ENCODE measurements at places on chromosomes 1 and 21.

DNA sequence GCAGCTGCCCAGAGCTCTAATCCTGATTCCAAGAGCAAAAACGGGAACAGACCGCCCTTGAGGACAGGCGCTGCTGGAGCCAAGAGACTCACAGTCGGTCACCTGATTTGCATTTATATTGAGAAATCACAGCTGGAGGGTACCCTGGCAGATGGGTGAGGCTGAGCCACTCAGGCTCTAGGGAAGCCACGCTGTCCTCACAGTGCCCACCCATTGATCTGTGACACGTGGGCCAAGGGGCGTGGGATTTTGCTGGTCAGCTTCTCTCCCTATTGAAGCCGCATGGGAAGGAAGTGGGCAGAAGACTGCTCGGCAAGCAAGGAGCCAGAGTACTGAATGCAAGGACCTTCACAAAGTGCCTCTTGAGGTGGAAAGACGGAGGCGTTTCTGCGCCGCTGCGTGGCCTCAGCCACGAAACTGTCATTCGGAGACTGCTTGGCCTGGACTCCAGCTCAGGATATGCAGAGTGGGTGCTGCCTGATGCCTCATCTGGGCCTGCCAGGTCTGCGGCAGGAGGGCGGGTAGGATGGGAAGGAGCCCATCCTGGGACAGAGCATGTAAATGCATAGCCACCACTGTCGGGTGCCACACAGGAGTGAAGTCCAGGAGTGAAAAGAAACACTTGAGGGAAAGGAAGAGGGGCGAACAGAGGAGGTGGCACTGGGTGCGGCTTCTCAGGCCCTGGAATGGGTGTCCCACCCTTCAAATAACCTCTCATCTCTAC lies 139.8 kb downstream of the PGBD5 start:
- DNase-seq, result no peak

DNA sequence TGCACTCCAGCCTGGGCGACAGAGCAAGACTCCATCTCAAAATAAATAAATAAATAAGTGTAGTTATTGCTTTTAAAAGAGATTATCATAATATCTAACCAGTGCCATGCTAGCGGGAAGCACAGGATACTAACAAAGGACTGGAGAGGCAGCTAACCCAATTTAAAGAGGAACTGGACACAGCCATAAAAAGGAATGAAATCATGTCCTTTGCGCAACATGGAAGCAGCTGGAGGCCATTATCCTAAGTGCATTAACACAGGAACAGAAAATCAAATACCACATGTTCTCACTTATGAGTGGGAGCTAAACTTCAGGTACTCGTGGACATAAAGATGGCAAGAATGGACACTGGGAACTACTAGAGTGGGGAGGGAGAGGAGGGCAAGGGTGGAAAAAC lies 54.9 kb downstream of the TM2D1 start:
- no peak for DNase-seq

GRCh38 chr1:58921342-58921741 lies 137.5 kb upstream of the JUN start:
- DNase-seq, result no peak

- DNase-seq, result no peak
Measured at GRCh38 chr1:160657250-160657781, 10.5 kb upstream of the SLAMF1 start.

GRCh38 chr1:171715813-171716251 lies 26.0 kb downstream of the VAMP4 start:
- peak; percentile 14 for DNase-seq

DNA sequence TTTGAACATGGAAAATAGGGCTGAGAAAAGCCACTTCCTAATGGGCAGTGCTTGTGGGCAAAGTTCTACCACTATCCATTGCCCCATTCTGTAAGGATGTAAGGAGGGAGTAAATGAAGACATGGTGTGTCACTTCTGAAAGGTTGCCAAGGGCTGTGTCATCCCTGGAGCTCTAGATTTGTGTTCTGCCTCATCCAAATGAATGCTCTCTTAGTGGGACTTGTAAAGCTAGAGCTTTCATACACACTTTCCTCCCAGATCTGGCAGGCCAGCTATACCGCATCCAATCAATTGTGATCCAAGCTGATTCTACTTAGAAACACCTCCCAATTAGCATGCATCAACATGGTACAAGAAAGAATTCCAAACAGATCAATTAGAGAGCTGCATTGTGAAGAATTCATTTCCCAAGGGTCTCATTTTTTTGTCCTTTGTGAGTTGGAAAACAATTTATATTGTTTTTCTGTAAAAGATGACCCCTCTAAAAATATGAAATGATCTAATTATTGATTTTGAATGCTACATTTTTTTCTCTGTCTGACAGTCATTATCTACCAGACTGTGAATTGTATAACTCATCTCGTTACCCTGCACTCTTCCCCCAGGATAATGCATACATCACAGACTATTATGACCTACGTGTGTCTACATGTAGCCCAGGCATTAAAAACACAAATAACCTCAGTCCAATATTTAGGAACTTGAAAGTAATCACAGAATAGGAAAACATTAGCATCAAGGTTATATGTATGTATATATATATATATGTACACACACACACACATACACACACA lies 117.1 kb upstream of the DUSP10 start:
- DNase-seq, result peak; percentile 12

DNA sequence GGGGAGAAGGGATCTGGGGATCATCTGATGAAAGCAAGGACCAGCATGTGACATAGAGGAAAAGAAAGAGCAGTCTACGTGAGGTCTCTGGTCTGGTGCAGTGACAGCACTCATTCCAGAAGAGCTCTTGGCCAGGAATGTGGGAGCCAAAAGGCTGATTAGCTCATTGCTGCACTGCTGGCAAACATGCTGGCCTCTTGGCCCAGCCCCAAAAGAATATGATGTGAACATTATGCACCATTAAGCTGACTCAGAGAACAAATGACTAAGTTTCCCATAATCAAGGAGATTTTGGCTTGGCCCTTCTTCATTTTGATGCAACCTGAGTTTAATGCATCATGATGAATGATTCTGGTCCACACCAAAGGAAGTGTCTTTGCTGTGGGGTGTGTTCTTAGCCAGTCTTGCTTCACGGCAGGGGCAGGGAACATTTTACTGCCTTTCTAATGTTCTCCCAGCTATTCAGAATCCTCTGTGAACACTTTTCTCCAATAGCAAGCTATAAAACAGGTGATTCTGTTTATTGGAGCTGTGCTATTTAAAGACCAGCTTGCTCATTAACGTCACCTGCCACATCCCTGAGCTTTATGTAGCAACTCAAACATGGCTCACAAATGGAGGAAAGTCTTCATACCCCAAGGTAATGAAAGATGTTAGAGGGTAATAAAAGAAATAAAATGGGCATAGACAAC lies 55.1 kb downstream of the PCBP3 start:
- peak; percentile 28 for DNase-seq

- DNase-seq, result no peak
Measured at GRCh38 chr1:112513112-112513870, 4.5 kb downstream of the WNT2B start.

DNA sequence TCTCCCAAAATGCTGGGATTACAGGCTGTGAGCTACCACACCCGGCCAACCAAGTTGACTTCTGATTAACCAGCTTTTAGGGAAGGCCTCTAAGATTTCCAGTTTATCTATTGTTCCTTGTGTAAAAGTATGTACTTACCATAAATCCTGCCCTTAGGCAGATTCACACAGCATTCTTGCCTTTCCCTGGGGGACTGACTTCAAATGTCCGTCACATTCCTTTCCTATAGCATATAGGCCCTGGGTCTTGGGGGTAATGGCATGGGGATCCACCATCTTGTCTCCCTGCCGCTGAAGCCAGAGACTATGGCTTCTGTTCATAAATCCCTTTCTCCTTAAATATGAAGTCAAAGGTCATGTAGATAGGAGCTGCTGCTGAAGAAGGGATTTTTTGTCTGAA lies 872 bp upstream of the PINK1 start:
- no peak for DNase-seq

- no peak for DNase-seq
Measured at GRCh38 chr1:164617377-164618201, 58.6 kb downstream of the PBX1 start.

DNA sequence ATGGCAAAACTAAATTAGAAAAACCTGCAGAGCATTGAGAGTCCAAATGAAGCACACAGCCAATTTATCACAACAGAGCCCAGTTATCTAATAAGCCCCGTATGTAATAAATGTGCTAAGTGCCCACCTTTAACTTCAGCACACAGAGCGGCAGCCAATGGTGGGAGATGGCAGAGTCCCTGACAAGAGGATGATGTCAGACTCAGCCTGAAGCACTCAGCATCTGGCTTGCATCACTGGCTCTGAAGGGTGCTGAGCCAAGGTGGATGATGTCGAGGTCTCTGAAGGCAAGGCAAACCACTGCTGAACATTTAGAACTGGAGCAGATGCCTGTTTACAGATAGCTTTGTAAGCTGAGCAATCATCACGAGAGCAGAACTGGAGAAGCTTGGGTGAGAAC lies 118.3 kb downstream of the NUF2 start:
- DNase-seq, result no peak
